ENCODE measurements at places on chromosomes 3 and 15.

GRCh38 chr3:32973982-32974381, 22.5 kb downstream of the CCR4 start:
- no peak for DNase-seq

- no peak for DNase-seq
Measured at GRCh38 chr3:107690522-107691138, 167.9 kb downstream of the BBX start.

- DNase-seq: no peak
Measured at GRCh38 chr15:94375997-94376396, 144.6 kb downstream of the MCTP2 start.

- DNase-seq: no peak
Measured at GRCh38 chr3:114221165-114221880, 16.1 kb downstream of the ZNF80 start.

GRCh38 chr3:171327441-171328174, 132.6 kb downstream of the TNIK start:
- no peak for DNase-seq

DNA sequence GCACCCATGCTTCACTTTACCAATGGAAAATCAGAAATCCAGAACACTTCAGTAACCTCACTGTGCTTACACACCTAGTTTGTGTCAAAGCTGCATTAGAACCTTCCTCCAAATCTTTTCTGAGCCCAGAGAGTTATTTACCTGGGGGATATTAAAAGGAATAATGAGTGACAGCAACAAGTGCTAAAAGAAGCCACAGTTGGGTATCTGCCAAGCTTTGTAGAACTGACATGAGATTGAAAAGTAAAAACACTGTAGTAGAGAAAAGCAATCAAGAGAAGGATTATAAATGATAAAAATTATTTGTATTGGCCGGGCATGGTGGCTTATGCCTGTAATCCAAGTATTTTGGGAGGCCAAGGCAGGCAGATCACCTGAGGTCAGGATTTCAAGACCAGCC, 8.8 kb upstream of the TBC1D23 start:
- no peak for DNase-seq

- DNase-seq: no peak
Measured at GRCh38 chr3:9188583-9188982, 60.9 kb downstream of the SRGAP3 start.

- no peak for DNase-seq
Measured at GRCh38 chr3:30657914-30658313, 51.5 kb downstream of the TGFBR2 start.

DNA sequence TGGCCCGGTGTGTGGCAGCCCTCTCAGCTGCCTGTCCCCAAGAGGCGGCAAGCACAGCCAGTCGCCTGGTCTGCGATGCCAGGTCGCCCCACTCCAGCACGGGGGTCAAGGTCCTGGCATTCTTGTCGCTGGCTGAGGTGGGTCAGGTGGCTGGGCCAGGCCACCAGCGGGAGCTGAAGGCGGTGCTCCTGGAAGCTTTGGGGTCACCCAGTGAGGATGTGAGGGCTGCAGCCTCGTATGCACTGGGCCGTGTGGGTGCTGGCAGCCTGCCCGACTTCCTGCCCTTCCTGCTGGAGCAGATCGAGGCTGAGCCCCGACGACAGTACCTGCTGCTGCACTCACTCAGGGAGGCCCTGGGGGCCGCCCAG, 20.8 kb downstream of the CAND2 start:
- no peak for DNase-seq

DNA sequence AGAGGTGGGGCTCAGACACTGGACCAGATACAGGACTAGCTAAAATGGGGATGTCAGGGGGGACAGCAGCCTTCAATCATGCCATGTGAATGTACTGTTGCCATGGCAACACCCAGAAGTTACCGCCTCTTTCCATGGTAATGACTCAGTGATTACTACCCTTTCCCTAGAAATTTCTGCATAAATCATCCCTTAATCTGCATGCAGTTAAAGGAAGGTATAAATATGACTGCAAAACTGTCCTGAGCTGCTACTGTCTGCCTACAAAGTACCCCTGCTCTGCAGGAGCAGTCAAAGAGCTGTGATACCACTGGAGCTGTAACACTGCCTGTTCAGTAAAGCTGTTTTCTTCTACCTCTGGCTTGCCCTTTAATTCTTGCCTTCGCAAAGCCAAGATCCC, 168.2 kb downstream of the PEAK1 start:
- DNase-seq: no peak

Measured in anterior cingulate cortex (tissue), 58 donors.